Keratinocyte (primary cell): ENCODE measurements at places on chromosomes 1 and 21.
A peak's percentile ranks its signal among the peaks of the same experiment; 100 is the strongest.

DNA sequence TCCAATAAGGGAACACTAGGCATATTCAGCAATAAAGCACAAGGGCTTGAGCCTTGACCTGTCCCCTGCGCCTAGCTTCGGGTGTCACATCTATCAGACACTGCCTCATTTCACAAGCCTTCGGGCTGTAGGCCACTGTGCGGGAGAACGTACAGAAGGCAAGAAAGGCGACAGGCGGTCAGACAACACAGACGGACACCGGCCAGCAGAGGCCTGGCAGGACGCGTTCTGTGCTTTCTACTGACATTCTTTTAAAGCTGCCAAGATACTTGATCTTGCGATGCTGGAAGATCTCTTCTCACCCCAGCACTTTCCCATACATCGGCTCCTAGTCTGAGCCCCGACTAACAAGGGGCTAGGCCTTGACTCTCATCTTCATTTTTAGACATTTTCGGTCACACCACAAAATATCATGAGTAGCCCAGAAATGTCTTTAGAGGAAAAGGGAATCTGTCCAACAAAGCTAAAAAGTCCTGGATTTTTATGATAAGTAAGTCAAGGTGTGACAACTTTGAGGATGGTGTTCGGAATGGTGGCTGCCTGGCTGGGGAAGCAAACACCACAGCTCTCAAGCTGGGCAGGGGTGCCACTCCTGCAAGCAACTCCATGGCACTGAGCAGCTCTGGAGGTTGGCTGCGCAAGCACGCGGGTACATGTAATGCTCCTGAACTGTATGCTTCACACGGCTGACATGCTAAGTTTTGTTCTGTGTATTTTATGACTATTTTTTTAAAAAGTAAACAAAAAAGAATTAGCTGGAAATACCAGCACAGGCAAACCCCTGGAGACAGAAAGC lies 18.7 kb downstream of the RIPK4 start:
- H3K36me3 ChIP-seq: peaks cover 57% of the 10 kb centered on the region
- H3K27ac ChIP-seq: no peak overlapping the region
- H3K4me1 ChIP-seq: peaks cover 34% of the 10 kb centered on the region
- no peak for DNase-seq
- H3K27me3 ChIP-seq: no peaks in the 10 kb centered on the region

GRCh38 chr1:90650401-90650800 lies 66.7 kb downstream of the BARHL2 start:
- H3K27ac ChIP-seq: no peak overlapping the region
- H3K27me3 ChIP-seq: no peaks in the 10 kb centered on the region
- H3K4me1 ChIP-seq: no peaks in the 10 kb centered on the region
- no peak overlapping the region for H3K4me3 ChIP-seq

- no peak overlapping the region for H3K27ac ChIP-seq
- no peaks in the 10 kb centered on the region for H3K4me1 ChIP-seq
- no peak for DNase-seq
- no peaks in the 10 kb centered on the region for H3K36me3 ChIP-seq
- peaks cover 16% of the 10 kb centered on the region for H3K27me3 ChIP-seq
Observed at GRCh38 chr1:30049748-30050296, 673.6 kb downstream of the MATN1 start.

- no peaks in the 10 kb centered on the region for H3K4me1 ChIP-seq
- H3K27ac ChIP-seq: no peak overlapping the region
- H3K27me3 ChIP-seq: no peaks in the 10 kb centered on the region
Observed at GRCh38 chr1:107842241-107842640, 122.7 kb downstream of the VAV3 start.

- H3K36me3 ChIP-seq: peaks cover 43% of the 10 kb centered on the region
- no peak for DNase-seq
- H3K27me3 ChIP-seq: no peaks in the 10 kb centered on the region
- no peak overlapping the region for H3K27ac ChIP-seq
- H3K4me3 ChIP-seq: no peak overlapping the region
- H3K4me1 ChIP-seq: peaks cover 28% of the 10 kb centered on the region
Observed at GRCh38 chr1:11985851-11986250, 5.6 kb downstream of the MFN2 start.

DNA sequence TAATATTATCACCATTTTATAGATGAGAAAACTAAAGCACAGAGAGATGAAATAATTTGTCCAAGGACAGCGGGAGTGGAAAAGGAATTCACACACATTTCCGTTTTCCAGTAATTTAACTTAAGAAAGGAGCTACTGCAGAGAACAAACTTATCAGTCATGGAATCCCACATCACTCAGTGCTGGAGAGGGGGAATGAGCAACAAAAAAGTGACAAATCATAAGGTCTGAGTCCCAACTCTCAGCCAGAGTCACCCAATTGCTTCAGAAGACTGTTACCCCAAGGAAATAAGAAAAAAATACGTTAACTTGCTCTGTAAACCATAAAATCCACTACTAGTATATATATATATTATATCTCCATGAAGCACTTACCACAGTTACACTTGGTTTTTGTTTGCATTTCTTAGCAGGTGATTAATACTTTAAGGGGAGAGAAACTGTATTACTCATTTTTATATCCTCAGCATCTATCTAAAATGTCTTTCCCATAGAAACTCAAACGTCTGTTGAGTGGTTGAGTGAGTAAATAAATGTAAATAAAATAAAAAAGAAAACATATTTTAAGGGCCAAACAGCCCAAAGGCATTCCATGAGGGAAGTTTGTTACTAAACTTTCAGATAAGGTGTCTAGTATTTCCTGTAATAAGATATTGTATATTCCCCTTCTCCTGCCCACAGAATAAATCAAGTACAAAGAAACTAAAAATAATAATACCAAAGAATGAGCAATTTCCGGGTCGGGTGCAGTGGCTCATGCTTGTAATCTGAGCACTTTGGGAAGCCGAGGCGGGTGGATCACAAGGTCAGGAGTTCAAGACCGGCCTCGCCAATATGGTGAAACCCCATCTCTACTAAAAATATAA lies 76.8 kb downstream of the SLC45A1 start:
- no peaks in the 10 kb centered on the region for H3K27me3 ChIP-seq
- H3K4me3 ChIP-seq: no peak overlapping the region
- no peak for DNase-seq
- H3K4me1 ChIP-seq: peaks cover 22% of the 10 kb centered on the region
- no peak overlapping the region for H3K27ac ChIP-seq

- no peak overlapping the region for H3K4me3 ChIP-seq
- H3K4me1 ChIP-seq: no peaks in the 10 kb centered on the region
Observed at GRCh38 chr1:6842301-6842700, 57.0 kb downstream of the CAMTA1 start.

DNA sequence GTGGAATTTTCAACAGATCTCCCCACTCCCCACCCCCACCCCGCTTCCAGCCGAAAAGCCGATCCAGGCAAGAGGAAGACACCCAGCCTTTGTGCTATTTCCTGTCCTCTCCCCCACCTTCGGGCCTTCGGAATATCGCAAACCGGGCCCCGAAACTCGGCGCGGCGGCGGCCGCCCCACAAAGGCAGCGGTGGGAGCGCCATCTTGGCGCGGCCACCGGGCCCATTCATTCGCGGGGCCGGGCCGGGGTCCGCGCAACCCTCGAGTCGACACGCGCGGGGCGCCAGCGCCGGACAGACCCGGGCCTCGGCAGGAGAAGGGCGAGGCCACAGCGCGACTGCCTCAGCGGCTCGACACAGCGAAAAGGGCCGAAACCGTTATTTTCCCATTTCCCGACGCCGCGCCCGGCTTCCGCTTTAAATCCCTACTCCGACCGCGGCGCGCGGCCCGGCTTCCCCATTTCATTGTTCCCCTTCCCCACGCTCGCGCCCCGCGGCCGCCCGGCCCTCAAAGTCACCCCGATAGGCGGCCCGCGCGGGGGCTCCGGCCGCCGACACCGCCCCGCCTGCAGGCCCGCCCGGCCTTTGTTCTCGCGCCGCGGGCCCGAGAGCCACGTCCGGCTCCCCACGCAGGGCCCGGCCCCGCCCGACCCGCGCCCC lies 911 bp downstream of the GNB1 start:
- H3K4me1 ChIP-seq: peaks cover 36% of the 10 kb centered on the region
- peak overlapping the region; percentile 91 for H3K4me3 ChIP-seq
- H3K36me3 ChIP-seq: no peaks in the 10 kb centered on the region
- no peak for DNase-seq

GRCh38 chr1:77832901-77833300 lies 53.5 kb downstream of the MIGA1 start:
- peaks cover 18% of the 10 kb centered on the region for H3K4me1 ChIP-seq
- H3K36me3 ChIP-seq: peaks cover 3% of the 10 kb centered on the region
- H3K27me3 ChIP-seq: no peaks in the 10 kb centered on the region
- no peak for DNase-seq

- no peaks in the 10 kb centered on the region for H3K27me3 ChIP-seq
- peaks cover 5% of the 10 kb centered on the region for H3K4me1 ChIP-seq
- H3K36me3 ChIP-seq: no peaks in the 10 kb centered on the region
- H3K4me3 ChIP-seq: no peak overlapping the region
Observed at GRCh38 chr1:174871886-174872285, 127.9 kb upstream of the CACYBP start.

- no peak for DNase-seq
- H3K36me3 ChIP-seq: no peaks in the 10 kb centered on the region
- H3K27ac ChIP-seq: no peak overlapping the region
- H3K4me3 ChIP-seq: no peak overlapping the region
Observed at GRCh38 chr1:207405814-207406213, 48.3 kb upstream of the CR2 start.

GRCh38 chr1:229377429-229377828 lies 34.6 kb upstream of the CCSAP start:
- H3K4me3 ChIP-seq: no peak overlapping the region
- no peak for DNase-seq
- H3K27me3 ChIP-seq: no peaks in the 10 kb centered on the region
- H3K36me3 ChIP-seq: no peaks in the 10 kb centered on the region
- H3K4me1 ChIP-seq: peaks cover 5% of the 10 kb centered on the region
- no peak overlapping the region for H3K27ac ChIP-seq

- H3K36me3 ChIP-seq: no peaks in the 10 kb centered on the region
- H3K4me1 ChIP-seq: no peaks in the 10 kb centered on the region
- H3K4me3 ChIP-seq: no peak overlapping the region
- no peaks in the 10 kb centered on the region for H3K27me3 ChIP-seq
Observed at GRCh38 chr1:192343344-192343743, 26.6 kb downstream of the RGS21 start.

- H3K27ac ChIP-seq: no peak overlapping the region
- no peaks in the 10 kb centered on the region for H3K27me3 ChIP-seq
- no peaks in the 10 kb centered on the region for H3K4me1 ChIP-seq
- no peak overlapping the region for H3K4me3 ChIP-seq
Observed at GRCh38 chr1:59699227-59699847, 115.4 kb upstream of the HOOK1 start.

GRCh38 chr21:35942211-35943144 lies 117.8 kb downstream of the SETD4 start:
- no peaks in the 10 kb centered on the region for H3K4me1 ChIP-seq
- H3K36me3 ChIP-seq: no peaks in the 10 kb centered on the region
- H3K27ac ChIP-seq: no peak overlapping the region
- no peak for DNase-seq
- H3K4me3 ChIP-seq: no peak overlapping the region

GRCh38 chr1:189432753-189433152 lies 1044.9 kb downstream of the BRINP3 start:
- no peak overlapping the region for H3K4me3 ChIP-seq
- H3K27me3 ChIP-seq: no peaks in the 10 kb centered on the region
- no peaks in the 10 kb centered on the region for H3K4me1 ChIP-seq
- DNase-seq: no peak
- no peak overlapping the region for H3K27ac ChIP-seq

GRCh38 chr1:156692925-156693847 lies 12.2 kb downstream of the CRABP2 start:
- DNase-seq: no peak
- H3K27ac ChIP-seq: no peak overlapping the region
- H3K4me1 ChIP-seq: peaks cover 46% of the 10 kb centered on the region
- H3K27me3 ChIP-seq: no peaks in the 10 kb centered on the region
- H3K36me3 ChIP-seq: no peaks in the 10 kb centered on the region

DNA sequence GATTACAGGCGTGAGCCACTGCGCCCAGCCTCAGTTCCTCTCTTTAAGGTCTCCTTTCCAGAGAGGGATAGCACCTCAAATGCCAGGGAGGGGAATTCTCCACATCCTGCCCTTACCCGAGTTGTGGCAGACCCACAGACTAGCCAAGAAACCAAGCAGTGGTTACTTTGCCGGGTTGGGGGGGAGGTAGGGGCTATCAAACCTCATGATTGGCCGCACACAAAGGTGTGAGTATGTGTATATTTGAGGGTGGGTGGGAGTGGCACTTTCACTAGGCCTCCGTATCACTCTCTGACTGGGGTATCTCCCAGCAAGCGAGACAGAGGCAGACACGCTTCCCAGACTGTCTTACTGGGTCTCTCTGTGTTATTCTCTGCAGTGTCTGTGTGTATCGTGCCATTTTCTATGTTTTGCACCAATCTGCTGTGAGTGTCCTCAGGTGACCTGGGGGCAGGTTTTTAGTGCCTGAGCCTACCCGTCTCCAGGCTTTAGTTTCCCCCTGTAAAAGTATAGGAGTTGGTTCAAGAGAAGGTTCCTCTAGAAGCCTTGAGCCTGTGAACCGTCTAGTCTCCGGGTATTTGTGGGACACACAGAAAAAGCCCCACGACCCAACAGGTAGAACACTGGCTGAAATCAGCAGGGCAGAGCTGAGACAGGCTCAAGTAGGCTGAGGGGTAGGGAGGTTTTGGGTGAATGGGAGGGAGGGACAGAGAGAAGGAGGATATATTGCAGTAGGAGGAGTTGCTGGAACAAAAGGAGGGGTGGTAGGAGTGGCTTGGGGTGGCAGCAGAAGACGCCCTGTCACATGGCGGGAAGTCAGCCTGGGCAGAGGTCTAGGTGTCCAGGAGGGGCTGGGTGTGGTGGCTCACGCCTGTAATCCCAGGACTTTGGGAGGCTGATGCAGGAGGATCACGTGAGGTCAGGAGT lies 10.3 kb downstream of the LMNA start:
- no peak for DNase-seq
- H3K4me3 ChIP-seq: peak overlapping the region; percentile 36
- no peaks in the 10 kb centered on the region for H3K27me3 ChIP-seq
- peak overlapping the region; percentile 97 for H3K27ac ChIP-seq

- no peaks in the 10 kb centered on the region for H3K36me3 ChIP-seq
- DNase-seq: no peak
- H3K27ac ChIP-seq: no peak overlapping the region
- no peaks in the 10 kb centered on the region for H3K4me1 ChIP-seq
- no peak overlapping the region for H3K4me3 ChIP-seq
- no peaks in the 10 kb centered on the region for H3K27me3 ChIP-seq
Observed at GRCh38 chr1:102798718-102799117, 309.6 kb downstream of the COL11A1 start.
